ENCODE measurements at places on chromosomes 2 and 18. TPM values are rescaled to one million over a fixed set of nuclear protein-coding genes. Genes with fewer than 3 reads are reported as not detected.
A peak's percentile ranks its signal among the peaks of the same experiment; 100 is the strongest.

GRCh38 chr2:98058191-98058975 lies 28.6 kb upstream of the VWA3B start:
- DNase-seq: no peak

GRCh38 chr2:200534572-200534971 lies 8.6 kb downstream of the SGO2 start:
- peak; percentile 6 for DNase-seq

GRCh38 chr18:76493213-76494161 lies 1.6 kb downstream of the ZNF516 start:
- peak; percentile 58 for DNase-seq

DNA sequence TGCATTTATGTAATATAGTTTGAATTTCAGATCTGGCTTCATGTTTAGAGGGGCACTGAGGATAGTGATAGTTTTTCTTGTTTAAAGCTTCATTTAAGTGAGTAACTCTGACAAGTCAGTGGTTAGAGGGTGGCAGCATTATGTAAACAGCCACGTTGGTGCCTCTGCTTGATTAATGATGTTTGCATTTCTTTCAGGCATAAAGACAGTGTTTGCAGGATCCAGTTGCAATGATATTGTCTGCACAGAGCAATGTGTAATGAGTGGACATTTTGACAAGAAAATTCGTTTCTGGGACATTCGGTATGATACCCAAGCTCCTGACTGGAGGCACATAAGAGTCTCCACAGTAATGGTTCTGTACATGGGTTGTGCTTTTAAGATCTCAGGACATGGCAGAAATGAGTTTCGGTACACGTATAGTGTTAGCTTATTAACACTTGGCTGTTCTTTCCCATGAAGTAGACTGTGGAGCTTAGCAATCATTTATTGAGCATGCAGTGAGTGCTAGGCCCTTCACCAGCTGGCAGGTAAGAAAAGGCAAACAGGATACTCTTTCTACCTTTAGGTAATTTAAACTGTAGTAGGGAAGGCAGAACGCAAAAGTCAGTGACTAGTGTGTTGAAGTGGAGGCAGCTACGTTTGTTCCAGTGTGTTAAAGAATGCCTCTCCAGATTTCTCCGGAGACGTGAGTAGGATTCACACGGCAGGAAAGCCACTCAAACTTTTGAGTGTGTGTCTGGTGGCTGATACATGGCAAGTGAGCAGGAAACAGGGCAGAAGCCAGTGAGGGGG lies 17.4 kb upstream of the SAG start:
- no peak for DNase-seq

- no peak for DNase-seq
Measured at GRCh38 chr2:6054161-6054671, 362.0 kb downstream of the SOX11 start.

DNA sequence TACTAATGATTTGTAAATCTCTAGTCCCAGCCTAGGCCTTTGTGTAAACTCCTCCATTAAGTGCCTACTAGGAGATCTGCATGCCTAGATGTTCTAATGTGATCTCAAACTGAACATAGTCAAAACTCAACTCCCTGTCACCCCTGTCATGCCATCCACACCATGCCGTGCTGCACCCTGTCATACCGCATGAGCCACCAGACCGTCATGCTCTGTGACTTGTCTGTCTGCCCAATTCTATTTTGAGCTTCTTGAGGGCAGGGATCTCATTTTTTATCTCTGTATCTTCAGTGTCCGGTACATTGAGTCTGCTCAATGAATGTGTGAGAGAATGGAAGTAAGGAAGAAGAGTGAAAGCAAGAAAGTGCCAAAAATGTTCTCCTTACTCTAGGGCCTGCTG lies 35.5 kb downstream of the GREB1L start:
- no peak for DNase-seq

DNA sequence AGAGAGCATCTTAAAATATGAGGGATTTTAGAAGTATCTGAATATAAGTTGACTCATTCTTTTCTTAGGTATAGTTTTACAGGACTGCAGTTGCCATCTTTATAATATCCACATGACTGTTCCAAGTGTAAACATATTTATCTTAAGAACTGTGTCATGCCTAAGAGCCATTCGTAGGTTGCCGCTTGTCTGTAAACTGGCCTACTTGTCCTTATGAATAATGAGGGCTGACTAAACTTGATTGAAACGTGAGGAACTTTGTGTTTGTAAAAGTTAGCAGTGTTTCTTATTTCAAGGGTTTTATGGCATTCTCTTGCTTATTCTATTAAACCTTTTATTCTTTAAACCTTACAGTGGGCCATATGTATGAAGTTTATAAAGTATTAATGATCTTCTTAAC lies 99.6 kb downstream of the MAP3K20 start:
- DNase-seq: peak; percentile 36

DNA sequence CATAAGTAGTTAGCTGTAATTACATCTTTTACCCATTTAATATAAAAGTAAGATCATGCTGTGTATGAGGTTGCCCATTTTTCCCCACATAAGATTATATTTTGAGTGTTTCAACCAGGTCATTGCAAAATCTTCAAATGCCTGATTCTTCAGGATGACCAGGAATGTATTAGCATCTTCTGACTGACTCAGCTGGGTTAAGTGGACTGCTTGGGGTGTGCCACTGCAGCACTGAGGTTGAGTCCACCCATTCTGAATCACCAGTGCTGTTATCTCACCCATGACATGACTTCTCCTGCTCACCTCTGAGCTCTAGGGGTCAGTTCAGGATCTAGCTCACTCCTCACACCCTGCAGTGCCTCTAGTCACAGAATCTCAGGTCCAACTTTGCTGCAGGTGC lies 576.7 kb upstream of the ZEB2 start:
- DNase-seq: peak; percentile 62

DNA sequence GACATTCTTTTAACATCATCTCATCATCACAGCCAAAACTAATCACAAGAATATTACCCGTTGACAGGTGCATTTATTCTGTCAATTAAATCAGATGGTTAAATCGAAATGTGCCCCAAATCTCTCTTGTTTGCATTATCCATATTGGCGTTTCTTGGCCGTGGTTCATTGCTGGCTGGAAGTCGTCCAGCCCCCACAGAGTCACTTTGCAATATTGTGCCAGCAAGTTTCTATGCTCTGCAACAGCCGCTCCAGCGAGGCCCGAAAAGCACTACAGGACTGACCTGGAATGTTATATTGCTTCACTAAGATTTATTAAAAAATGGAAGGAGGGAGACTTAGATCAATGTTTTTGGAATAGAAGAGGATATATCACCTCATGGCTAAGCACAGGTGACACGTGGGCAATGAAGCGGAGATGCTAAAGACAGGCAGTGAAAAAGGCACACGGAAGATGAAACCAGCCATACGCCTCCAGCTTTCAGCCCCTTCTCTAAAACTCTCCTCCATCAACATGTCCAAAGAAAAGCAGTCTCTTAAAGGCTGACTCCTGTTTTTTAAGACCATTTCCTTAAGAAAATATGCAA lies 176.8 kb upstream of the VRK2 start:
- DNase-seq: no peak

DNA sequence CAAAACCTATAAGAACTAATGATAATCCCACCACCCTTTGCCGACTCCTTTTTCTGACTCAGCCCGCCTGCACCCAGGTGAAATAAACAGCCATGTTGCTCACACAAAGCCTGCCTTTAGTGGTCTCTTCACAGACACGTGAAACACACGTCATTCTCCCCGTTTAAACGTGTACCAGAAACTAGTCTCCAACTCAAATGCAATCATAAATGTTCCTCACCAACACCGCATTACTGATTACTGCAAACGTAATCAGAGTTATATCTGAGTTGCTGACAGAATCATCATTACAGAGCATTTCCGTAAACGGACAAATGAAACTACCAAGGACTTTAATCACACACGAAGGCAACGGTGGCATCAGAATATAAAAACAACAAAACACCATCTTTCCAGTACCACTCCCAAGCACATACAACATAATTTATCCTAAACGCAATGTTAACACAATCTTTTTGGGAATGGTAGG lies 1.9 kb downstream of the CLK1 start:
- DNase-seq: peak; percentile 71

DNA sequence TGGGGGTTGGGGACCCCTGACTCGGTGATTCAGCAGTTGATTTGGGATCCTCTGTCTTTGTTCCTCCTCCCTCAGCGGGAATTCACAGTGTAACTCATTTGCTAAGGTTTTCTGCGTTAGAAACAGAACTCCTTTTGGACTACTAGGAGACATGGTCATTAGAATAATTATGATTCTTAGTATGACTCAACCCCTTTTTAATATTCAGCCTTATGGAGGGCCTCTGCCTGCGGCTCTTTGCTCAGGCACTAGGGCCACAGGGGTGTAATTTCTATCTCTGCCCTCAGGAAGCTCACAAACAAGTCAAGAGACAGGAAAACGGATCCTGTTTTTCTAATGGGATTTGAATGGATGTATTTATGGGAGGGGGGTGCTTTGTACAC lies 117.4 kb downstream of the SPTBN1 start:
- DNase-seq: no peak

GRCh38 chr18:47931718-47932103 lies 1.3 kb upstream of the SMAD2 start:
- DNase-seq: no peak

CCDC74A gene
- total RNA-seq: 15.1 TPM

MROH2A gene
- under 0.01 TPM for total RNA-seq

SOX11 gene
- not detected for total RNA-seq

MYO1B gene
- 75.3 TPM for total RNA-seq

SAG gene
- not detected for total RNA-seq
